Globus pallidus (tissue), 1 donor: ENCODE measurements at places on chromosomes 7 and 10.

GRCh38 chr10:29622382-29622922 is 12.3 kb downstream of the SVIL start:
- no peak for DNase-seq

DNA sequence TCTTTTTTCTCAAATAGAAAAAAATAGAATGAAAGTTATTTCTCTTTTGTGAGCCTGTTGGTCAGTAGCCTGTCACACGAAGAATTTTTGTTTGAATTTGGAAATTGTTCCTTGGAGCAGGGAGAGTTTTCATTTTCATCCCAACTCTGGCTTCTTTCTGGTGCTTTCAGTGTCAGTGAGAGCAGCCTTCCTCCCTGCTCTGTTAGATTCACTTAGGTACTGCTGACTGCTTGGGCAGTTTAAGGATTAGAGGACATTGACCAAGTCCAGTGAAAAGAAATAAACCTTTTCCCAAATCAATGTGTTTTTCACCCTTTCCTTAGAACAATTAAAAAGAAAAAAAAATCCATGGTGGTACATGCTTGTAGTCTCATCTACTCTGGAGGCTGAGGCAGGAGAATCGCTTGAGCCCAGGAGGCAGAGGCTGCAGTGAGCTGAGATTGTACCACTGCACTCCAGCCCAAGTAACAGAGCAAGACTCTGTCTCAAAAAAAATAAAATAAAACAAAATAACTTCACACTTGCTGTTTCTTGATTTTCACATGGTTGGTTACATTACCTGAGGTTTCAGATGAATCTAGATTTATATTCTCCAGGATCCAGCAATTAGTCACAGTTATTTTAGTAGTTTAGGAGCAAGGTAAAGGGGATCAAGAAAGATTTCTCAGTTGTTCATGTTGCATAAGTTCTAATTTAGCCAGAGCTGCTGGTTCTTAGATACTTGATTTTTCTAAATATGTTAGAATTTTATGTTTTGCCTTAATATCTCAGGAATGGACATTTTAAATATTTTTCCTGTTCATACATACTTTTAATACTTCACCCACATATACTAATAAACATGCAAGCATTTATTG is 63.1 kb downstream of the ZNRF2 start:
- no peak for DNase-seq

GRCh38 chr7:24972166-24972477 is 7.9 kb downstream of the OSBPL3 start:
- no peak for DNase-seq

- no peak for DNase-seq
These were observed 89.2 kb downstream of the MICALL2 start for GRCh38 chr7:1369916-1370657.

DNA sequence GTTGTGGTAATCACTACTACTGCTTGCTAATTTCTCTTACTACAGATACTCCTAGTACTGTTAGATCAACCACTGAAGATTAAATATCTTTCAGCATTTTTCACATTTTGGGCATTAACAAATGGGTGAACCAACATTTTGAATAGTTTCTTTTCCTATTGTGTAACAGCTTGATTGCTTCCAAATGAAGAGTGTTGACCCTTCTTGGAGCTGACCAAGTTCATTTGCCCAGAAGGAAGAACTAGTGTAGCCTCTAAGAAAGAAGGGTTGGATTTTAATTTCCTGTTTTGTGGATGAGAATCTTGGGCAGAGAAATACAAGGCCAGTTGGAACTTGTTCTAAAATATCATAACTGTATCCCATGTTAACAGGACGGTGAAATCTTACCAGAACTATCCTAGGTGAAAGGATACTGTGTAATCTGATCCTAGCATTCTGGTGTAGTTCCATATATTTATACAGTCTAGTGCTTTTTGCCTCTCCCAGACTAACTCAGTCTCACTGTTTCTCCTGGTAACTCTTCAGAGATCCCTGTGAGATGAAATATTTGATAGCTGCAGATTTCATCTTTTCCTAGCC is 37.3 kb downstream of the SND1 start:
- DNase-seq: no peak

DNA sequence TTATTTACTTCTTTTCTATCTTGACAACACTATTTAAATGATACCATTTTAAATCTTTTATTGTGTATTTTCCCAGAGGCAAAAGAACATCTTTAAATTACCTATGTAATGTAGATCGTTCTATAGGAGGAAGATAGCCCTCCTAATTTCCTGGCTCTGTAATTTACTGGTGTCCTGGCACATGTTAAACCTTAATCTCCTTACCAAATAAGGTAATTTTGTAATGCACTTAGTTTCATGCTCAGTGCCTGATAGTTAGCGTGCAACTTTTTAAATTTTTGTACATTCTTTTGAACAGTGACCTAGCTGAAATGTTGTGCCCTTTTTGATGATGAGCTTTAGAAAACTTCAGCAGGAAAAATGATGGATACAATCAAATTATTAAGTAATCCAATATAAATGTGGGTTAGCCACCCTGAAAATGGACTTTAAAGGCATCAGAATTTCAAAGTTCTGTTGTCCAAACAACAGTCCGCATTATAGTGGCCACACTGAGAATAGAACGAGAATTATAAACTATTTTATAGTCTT is 81.4 kb downstream of the ABCB5 start:
- DNase-seq: no peak

DNA sequence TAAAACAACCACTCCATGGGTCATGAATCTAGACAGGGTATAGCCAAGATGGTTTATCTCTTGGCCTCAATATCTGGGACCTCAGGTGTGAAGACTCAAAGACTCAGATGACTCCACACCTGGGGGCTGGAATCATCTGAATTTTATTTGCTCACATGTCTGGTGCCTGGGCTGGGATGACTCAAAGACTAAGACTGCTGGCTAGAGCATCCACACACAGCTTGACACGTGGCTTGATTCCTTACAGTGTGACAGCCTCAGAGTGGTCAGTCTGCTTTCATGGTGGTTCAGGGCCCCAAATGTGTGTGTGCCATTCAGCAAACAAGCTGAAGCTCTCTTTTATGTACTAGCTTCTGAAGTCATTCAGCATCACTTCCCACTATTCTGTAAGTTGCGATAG is 333.7 kb downstream of the RNLS start:
- DNase-seq: no peak

- DNase-seq: no peak
These were observed at the start of gene UFSP1 for GRCh38 chr7:100888988-100889750. TSS of gene UFSP1 (minus strand) at chr7:100889715. CDS start at chr7:100889271, 444 bp downstream.

- no peak for DNase-seq
These were observed 63.5 kb downstream of the FAM53B start for GRCh38 chr10:124680675-124681074.

DNA sequence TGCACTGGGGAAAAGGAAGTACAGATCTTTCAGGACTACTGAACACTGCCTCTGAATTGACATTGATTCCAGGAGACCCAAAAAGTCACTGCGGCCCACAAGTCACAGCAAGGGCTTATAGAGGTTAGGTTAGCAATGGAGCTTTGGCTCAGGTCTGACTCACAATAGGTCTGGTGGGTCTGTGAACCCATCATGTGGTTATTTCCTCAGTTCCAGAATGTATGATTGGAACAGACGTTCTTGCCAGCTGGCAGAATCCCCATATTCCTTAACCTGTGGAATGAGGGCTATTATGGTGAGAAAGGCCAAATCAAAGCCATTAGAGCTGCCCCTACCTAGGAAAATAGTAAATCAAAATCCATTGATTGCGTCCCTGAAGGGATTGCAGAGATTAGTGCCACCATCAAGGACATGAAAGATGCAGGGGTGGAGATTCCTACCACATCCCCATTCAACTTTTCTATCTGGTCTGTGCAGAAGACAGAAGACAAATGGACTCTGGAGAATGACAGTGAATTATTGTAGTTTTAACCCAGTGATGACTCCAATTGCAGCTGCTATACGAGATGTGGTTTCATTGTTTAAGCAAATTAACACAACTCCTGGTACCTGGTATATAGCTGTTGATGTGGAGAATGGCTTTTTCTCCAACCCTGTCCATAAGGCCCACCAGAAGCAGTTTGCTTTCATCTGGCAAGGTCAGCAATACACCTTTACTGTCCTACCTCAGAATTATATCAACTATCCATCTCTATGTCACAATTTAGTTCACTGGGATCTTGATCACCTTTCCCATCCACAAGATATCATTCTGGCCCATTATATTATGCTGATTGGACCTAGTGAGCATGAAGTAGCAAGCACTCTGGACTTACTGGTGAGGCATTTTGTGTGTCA is 44.5 kb upstream of the PIK3CG start:
- DNase-seq: no peak

DNA sequence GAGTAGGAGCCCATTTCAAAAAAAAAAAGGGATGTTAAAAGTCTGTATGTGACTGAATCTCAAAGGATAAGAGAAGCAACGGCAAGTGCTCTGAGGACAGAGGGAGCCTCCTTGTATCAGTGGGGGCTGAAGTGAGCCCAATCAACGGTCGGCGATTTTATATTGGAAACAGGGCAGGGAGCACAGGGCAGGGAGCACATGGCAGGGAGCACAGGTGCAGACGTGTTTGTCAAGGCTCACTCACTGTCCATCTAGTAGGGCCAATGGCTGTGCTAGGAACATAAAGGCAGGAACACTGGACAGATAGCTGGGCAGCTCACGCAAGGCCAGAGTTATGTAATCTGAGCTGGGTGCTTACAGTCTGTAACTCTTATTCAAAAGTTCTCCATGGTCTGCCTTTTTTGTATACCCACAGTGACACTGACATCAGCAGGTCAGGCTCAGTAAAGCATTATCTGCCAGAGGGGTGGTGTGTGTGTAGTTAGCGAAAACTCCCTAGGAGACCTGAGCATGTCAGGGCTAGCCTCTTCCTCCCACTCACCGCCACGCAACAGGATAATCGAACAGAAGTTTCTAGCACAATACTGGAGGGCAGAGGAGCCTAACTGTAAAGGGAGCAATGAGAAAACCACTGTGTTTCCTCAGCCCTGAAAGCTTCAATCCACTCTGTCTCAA is 15.4 kb downstream of the AKR1B1 start:
- DNase-seq: no peak

GRCh38 chr10:71952745-71953144 is 11.4 kb upstream of the CHST3 start:
- DNase-seq: no peak

GRCh38 chr10:119754085-119754484 is 28.2 kb downstream of the INPP5F start:
- DNase-seq: no peak

- no peak for DNase-seq
These were observed 31.1 kb downstream of the PFKFB3 start for GRCh38 chr10:6233725-6234277.

DNA sequence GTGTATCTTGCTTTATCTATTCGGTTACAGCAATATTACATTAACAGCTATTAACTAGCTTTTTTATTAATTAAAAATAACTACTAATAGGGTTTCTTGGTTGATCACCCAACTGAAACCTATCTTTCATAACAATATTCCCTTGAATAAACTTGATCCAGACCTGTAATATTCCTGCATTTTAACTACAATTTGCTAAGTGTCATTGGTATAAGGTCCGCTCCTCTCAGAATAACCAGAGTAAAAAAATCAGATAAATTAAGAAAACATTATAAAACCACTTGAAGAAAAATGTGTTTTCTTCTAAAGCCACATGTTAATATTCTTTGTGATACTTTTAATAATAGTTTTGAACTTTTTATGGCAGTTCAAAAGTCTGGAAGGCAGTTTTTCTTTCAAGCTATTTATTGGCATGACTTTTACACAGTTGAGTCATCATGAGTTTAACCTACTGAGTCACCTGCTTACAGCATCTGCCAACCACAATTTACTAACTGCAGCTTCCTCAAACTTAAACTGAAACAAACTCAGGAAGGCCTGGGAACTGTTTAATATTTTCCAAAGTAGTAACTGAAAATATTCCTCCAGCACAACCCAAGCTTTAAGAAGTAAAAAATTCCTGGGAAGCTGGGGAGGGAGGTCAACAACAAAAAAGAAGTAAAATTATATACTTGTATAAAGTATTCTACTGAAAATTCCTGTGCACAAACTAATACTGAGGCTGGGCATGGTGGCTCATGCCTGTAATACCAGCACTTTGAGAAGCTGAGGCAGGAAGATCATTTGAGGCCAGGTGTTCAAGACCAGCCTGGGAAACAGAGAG is 103.2 kb downstream of the NRBF2 start:
- DNase-seq: no peak

GRCh38 chr10:42734536-42734935 is 48.1 kb upstream of the BMS1 start:
- DNase-seq: no peak
